ENCODE measurements at places on chromosomes 16 and 17.

DNA sequence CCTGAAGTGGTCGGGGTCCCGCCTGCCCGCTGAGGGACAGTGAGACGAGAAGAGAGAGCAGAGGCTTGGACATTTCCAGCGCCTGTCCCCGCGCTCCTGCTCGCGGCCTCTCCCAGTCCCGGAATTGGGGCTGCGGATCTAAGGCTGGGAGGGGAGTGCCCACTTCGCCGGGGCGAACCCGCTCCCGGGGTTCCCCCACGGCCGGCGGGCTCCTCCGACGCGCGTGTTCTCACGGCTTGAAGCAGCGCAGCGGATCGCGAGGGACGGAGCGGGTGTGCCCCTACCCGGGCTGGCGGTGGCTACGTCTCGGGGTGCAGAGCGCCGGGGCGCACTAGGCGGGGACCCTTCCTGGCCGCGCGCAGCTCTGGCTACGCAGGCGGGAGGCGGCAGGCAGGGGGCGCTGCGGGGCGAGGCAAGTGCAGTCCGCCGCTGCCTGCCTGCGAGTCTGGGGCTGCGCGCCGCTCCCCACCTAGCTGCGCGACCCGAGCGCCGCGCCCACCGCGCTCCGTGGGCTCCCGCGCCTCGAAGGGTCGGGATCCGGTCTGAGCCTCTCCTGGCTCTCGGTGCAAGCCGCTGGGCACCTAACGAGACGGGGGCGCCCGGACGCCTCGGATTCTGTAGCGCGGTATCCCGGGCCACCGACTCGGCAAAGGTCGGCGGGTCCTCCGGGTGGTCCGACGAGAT, 1.2 kb downstream of the NGFR start:
- DNase-seq, result no peak

DNA sequence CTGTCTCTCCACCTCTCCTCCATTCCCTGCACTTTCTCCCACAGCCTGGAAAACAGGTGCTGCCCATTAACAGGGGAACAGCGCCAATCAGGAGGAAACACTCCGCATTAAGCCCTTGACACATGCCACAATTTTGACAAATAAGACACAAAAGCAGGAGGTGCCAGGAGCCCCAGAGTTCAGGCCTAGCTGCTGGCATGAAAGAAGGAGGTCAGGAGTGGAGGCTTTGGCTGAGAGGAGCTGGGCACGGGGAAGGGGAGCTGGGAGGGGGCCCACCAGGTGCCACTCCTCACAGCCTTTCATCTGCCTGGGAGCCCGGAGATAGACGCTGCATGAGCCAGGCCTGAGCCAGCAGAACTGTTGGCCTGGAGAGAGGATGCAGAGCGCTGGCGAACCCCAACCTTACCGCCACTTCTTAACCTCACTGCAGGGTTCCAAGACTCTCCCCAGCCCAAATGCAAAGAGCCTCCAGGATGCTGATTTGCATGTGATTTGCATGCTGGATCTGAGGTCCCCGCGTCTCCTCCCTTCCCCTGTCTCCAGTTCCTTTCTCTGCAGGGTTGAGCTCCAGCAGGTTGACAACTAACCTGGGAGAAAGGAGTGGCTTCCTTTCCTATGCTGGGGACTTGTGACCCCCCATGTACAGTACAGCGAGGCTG, 139.8 kb upstream of the SDK2 start:
- no peak for DNase-seq

DNA sequence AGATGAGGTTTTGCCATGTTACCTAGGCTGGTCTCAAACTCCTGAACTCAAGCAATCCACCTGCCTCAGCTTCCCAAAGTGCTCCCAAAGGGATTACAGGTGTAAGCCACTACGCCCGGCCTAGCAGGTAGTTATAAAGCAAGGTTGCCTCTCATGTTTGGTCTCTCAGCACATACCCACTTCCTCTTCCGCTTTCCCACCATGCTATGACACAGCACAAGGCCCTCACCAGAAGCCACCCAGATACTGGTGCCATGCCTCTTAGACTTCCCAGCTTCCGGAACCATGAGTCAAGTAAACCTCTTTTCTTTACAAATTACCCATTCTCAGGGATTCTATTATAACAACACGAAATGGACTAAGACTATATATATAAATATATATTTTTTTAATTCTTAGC, 143.6 kb downstream of the COPRS start:
- DNase-seq, result no peak

GRCh38 chr16:10616756-10617640, 36.6 kb upstream of the EMP2 start:
- DNase-seq, result no peak

DNA sequence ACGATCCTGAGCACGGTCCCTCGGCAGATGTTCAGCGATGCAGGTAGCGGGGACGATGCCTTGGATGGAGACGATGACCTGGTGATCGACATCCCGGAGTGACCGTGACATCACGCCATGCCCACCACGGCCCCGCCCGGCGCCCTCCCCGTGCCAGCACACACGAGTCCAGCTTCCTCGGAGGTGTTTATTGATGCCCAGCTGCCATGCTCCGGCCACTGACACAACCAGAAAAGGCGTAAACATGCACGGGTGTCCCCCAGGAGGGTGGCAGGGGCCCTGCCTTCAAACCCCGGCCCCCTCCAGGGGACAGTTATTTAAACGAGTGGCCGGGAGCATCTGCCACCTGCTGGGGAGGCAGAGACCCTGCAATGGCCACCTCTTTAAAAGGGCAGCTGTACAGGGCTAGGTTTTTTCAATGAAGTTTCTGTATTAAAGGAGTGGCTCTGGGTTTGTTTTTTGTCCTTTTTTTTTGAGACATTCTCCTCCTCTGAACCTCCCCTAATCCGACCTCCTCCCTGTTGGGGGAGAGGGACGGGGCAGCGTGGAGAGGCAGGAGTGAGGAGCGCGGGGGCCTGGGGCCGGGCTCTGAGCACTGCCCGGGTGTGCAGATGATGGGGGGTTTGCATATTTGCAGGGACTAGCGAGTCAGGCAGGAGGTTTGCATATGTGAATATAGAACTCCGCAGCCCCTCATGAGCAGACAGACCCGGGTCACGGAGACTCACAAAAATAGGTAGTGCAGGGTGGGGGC, 5.3 kb downstream of the DOC2A start:
- no peak for DNase-seq

DNA sequence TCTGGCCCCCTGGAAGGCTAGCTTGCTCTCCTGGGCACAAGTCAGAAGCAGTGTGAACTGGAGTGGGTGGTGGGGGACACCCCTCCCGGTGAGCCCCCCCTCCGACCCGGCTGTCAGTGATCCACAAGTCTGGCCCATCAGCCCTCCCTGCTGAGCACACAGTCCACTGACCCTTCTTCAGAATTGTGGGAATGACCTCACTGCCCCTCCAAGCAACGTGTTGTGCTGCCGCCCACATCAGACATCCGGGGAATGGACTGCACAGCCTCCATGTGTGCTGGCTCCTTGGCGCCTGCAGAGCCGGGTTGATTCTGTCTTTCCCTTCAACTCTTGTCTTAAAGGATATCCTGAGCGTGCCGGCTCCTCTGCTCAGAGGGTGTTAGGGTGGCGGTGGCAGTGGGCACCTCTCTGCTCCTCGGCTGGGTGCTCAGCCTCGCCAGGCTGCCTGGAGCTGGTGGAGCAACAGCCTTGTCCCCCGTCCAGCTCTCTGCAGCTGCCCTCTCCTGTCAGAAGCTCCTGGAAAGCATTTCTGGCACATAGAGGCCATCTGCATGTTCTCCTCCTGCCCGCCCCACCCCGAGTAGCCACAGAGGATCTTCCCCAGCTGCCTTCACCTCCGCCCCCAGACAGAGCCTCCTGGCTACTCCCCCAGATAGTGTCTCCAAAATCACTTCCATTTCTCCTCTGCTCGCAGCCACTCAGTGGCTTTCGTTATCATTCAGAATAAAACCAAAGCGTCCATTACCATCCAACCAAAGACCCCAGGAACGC, 19.8 kb downstream of the NPTX1 start:
- DNase-seq, result no peak

- no peak for DNase-seq
Observed at GRCh38 chr17:61314368-61315078, 85.1 kb upstream of the TBX2 start.

- DNase-seq, result no peak
Observed at GRCh38 chr17:50785126-50785525, 17.8 kb upstream of the ANKRD40CL start.

GRCh38 chr17:44971776-44972483, 3.8 kb upstream of the C1QL1 start:
- no peak for DNase-seq

GRCh38 chr17:37608351-37609169, 658 bp downstream of the SYNRG start:
- DNase-seq, result no peak

- DNase-seq, result no peak
Observed at GRCh38 chr17:50799582-50799981, 32.3 kb upstream of the ANKRD40CL start.

- no peak for DNase-seq
Observed at GRCh38 chr17:15220785-15221184, 44.3 kb downstream of the PMP22 start.

GRCh38 chr16:30760001-30760559, 1.8 kb downstream of the CFAP119 start:
- no peak for DNase-seq

- no peak for DNase-seq
Observed at GRCh38 chr17:4960279-4960922, 7.2 kb downstream of the SPAG7 start.

GRCh38 chr16:63623551-63624039, 1498.3 kb downstream of the CDH11 start:
- no peak for DNase-seq

DNA sequence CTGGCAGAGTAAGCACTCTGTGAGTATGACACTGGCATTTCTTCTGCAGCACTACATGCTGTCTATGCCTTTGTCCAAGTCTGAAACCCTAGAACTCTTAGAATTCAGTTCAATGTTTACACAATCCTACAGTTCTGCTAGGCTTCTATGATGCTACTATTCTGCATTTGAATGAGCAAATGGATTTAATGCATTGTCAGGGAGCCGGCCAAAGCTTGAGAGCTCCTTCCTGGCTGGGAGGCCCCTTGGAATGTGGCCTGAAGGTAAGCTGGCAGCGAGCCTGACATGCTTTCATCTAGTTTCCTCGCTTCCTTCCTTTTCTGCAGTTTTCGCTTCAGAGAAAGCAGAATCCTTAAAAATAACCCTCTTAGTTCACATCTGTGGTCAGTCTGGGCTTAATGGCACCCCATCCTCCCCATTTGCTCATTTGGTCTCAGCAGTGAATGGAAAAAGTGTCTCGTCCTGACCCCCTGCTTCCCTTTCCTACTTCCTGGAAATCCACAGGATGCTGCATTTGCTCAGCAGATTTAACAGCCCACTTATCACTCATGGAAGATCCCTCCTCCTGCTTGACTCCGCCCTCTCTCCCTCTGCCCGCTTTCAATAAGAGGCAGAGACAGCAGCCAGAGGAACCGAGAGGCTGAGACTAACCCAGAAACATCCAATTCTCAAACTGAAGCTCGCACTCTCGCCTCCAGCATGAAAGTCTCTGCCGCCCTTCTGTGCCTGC, at the start of gene CCL2:
TSS of gene CCL2 (plus strand) at position 635 of the 730 bp plus-strand sequence. CDS start at position 700, 65 bp downstream.
- DNase-seq, result peak; percentile 48

GRCh38 chr17:45902892-45903346, 8.6 kb downstream of the MAPT start:
- no peak for DNase-seq

GRCh38 chr16:87050142-87050541, 267.1 kb downstream of the C16orf95 start:
- DNase-seq, result no peak

DNA sequence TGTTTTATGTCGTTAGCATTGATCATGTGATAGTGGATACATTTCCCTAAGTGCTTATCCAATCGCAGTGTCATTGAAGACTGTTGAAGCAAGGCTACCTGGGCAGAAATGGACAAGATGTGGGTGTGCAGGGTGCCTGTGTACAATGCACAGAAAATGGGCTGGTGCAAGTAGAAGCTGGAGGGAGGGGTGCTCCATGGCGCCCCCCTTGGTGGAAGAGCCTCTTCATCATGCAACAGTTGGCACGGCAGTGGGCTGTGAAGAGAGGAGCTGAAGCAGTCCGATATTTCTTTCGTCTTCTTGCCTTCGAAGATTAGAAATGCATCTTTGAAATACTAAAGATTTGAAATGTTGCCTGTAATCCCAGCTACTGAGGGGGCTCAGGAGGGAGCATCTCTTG, 100.5 kb downstream of the PLCG2 start:
- no peak for DNase-seq

GRCh38 chr16:61812251-61812650, 224.0 kb downstream of the CDH8 start:
- no peak for DNase-seq

DNA sequence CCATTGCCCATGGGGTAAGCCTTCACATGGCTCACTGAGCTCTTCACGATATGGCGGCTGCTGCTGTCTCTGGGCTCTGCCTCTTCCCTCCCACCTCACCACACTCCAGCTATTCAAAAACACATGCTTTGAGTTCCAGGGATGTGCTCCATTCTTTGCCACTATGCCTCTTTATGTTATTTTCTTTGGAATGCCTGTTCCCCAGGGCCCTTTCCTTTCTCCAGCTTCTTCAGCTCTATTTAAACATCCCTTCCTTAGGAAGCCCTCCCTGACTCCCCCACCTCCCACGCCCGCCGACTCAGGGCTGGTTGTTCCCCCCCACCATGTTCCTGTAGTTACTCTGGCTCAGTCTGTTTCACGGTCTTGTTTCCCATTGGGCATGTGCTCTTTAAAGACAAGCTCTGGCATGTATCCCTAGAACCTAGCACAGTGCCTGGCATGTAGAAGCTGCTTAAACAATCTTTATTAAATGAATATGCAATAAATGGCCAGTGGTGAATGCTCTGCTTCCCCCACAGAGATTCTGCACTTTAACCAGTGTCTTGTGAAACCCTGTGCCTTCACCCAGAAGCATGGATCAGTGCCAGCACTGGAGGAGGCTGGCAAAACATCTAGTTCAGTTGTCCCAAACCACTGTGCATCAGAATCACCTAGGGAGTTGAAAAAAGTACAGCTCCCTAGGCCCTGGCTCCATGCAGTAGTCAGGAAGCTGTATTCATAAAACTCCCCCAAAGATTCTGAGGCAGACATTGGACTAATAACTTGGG, 6.9 kb downstream of the MYCBPAP start:
- DNase-seq, result no peak

- DNase-seq, result no peak
Observed at GRCh38 chr17:48732688-48733629, 4.4 kb upstream of the HOXB13 start.

DNA sequence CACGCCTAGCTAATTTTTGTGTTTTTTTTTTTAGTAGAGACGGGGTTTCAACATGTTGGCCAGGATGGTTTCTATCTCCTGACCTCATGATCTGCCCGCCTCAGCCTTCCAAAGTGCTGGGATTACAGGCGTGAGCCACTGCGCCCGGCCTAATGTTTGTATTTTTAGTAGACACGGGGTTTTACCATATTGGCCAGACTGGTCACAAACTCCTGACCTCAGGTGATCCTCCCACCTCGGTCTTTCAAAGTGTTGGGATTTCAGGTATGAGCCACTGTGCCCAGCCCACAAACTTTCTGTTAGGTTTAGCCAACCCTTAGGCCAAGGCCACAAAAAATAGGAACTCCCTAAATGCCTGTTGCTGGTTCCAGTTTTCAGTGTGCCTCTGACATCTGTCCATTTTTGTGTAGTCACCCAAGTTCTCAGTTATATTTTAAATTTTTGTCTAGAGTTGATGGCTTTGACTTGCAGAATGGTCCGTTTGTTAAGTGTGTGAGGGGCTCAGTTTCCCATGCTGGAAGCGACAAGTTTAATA, 12.7 kb downstream of the CCL16 start:
- no peak for DNase-seq
